ENCODE measurements at places on chromosomes 2 and 18. TPM values are rescaled to one million over a fixed set of nuclear protein-coding genes. Genes with fewer than 3 reads are reported as not detected.

The UPP2 gene
- total RNA-seq: not detected

The NAT8 gene
- 0.64 TPM for total RNA-seq

The ADGRF3 gene
- total RNA-seq: 0.20 TPM

The ITGB6 gene
- total RNA-seq: 24.6 TPM

The ANTXR1 gene
- total RNA-seq: 8.1 TPM

The UGT1A3 gene
- total RNA-seq: 1.0 TPM

The UGT1A1 gene
- total RNA-seq: 1.2 TPM

The DSG2 gene
- total RNA-seq: 308 TPM

The CFC1B gene
- 1.2 TPM for total RNA-seq

The CHPF gene
- total RNA-seq: 43.5 TPM

DNA sequence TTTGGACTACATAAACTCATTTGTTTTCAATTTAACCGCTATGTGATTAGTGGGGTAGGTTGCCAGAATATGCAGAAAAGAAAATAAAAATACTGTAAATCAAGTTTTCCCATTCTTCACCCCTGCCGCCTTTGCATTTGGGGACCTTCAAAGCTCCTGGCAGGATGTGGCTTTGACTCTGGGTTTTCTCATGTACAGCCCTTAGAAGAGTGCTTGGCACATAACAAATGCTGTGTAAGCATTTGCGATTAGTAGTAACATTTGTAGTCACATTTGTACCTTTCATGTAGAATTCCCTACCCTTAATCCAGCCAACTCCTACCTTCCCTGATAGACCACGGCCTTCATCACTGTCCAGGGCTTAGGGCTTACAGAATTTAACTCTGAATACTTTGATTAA lies 262.6 kb downstream of the MREG start:
- no peak overlapping the region for H3K27ac ChIP-seq
- DNase-seq: no peak
- no peaks in the 10 kb centered on the region for H3K36me3 ChIP-seq
- H3K4me3 ChIP-seq: no peak overlapping the region
- no peaks in the 10 kb centered on the region for H3K4me1 ChIP-seq
- H3K27me3 ChIP-seq: no peaks in the 10 kb centered on the region

DNA sequence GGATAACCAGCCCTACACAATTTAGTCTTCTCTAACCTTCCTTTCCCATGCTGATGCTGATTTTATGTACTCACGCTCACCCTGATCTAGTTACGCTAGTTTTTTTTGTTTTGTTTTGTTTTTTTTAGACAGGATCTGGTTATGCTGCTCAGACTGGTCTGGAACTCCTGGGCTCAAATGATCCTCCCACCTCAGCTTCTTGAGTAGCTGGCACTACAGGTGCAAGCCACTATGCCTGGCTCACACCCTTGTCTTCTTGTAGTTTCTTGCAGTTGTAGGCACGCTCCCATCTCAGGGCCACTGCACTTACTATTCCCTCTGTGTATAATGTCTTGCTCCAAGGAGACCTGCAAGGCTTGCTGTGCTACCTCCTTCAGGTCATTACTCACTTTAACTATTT lies 6.2 kb downstream of the PELI1 start:
- no peaks in the 10 kb centered on the region for H3K36me3 ChIP-seq
- H3K4me1 ChIP-seq: peaks cover 5% of the 10 kb centered on the region
- no peak overlapping the region for H3K27ac ChIP-seq
- H3K4me3 ChIP-seq: no peak overlapping the region
- no peaks in the 10 kb centered on the region for H3K27me3 ChIP-seq

DNA sequence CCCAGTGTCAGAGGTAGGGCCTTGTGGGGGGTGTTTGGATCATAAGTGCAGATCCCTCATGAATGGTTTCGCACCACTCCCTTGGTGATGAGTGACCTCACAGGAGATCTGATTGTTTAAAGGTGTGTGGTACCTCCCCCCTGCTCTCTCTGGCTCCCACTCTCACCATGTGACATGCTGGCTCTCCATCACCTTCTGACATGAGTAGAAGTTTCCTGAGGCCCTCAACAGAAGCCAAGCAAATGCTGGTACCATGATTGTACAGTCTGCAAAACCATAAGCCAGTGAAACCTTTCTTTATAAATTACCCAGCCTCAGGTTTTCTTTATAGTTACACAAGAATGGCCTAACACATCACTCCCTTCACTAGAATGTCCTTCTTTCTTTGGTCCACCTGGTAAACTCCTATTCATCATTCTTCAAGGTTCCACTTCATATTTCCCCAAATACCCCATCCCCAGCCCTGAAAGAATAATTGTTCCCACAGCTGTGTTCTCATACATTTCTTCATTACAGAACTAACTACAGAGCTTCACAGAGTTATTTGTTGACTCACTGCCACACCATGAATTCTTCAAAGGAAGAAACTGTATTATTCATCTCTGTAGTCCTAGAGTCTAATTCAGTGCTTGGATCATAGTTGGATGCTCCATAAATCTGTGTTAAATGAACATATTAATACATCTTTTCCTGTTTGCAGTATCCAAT lies 81.2 kb upstream of the STK17B start:
- DNase-seq: no peak
- H3K27ac ChIP-seq: no peak overlapping the region
- peaks cover 12% of the 10 kb centered on the region for H3K4me1 ChIP-seq

GRCh38 chr2:96180521-96180920 lies 28.1 kb downstream of the STARD7 start:
- no peaks in the 10 kb centered on the region for H3K36me3 ChIP-seq
- no peak overlapping the region for H3K4me3 ChIP-seq
- H3K27me3 ChIP-seq: no peaks in the 10 kb centered on the region
- H3K4me1 ChIP-seq: no peaks in the 10 kb centered on the region
- no peak for DNase-seq

- H3K27me3 ChIP-seq: no peaks in the 10 kb centered on the region
- no peak for DNase-seq
- no peak overlapping the region for H3K27ac ChIP-seq
- H3K36me3 ChIP-seq: no peaks in the 10 kb centered on the region
These were observed 162.0 kb upstream of the MSH6 start for GRCh38 chr2:47620770-47621437.

DNA sequence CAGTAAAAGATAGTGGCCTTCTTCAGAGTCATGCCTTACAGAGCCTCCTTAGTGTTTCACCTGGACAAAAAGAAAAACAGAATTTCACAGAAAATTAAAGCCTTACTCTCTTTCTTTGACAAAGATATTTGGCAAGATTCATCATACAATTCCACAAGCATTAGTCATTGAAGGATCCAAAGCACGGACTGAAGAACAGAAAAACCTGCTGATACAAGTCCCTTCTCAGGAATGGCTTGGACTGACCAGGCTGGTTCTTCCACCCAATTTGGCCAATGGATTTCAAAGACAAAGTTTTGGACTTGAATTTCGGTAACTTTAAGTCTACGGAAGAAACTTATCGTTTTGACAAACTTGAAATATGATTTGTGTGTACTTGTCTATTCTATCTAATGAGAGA lies 39.1 kb upstream of the GALNT3 start:
- H3K4me1 ChIP-seq: no peaks in the 10 kb centered on the region
- no peak overlapping the region for H3K4me3 ChIP-seq
- no peak for DNase-seq
- H3K27me3 ChIP-seq: no peaks in the 10 kb centered on the region

- DNase-seq: no peak
- H3K27ac ChIP-seq: no peak overlapping the region
- H3K36me3 ChIP-seq: no peaks in the 10 kb centered on the region
- no peak overlapping the region for H3K4me3 ChIP-seq
- no peaks in the 10 kb centered on the region for H3K4me1 ChIP-seq
- no peaks in the 10 kb centered on the region for H3K27me3 ChIP-seq
These were observed 81.9 kb downstream of the SLC8A1 start for GRCh38 chr2:40370007-40370395.

- no peaks in the 10 kb centered on the region for H3K36me3 ChIP-seq
- no peaks in the 10 kb centered on the region for H3K27me3 ChIP-seq
- DNase-seq: no peak
- H3K27ac ChIP-seq: no peak overlapping the region
- H3K4me1 ChIP-seq: no peaks in the 10 kb centered on the region
- H3K4me3 ChIP-seq: no peak overlapping the region
These were observed 98.3 kb downstream of the MEIS1 start for GRCh38 chr2:66532972-66533868.

- no peak overlapping the region for H3K27ac ChIP-seq
- no peak for DNase-seq
- H3K36me3 ChIP-seq: no peaks in the 10 kb centered on the region
- no peaks in the 10 kb centered on the region for H3K27me3 ChIP-seq
- no peaks in the 10 kb centered on the region for H3K4me1 ChIP-seq
- H3K4me3 ChIP-seq: no peak overlapping the region
These were observed 452.6 kb downstream of the CDH2 start for GRCh38 chr18:27724362-27724761.

- no peaks in the 10 kb centered on the region for H3K4me1 ChIP-seq
- H3K36me3 ChIP-seq: no peaks in the 10 kb centered on the region
- peak overlapping the region; percentile 16 for H3K27ac ChIP-seq
- H3K27me3 ChIP-seq: no peaks in the 10 kb centered on the region
- no peak overlapping the region for H3K4me3 ChIP-seq
These were observed 14.2 kb upstream of the CXCR4 start for GRCh38 chr2:136131961-136132824.

DNA sequence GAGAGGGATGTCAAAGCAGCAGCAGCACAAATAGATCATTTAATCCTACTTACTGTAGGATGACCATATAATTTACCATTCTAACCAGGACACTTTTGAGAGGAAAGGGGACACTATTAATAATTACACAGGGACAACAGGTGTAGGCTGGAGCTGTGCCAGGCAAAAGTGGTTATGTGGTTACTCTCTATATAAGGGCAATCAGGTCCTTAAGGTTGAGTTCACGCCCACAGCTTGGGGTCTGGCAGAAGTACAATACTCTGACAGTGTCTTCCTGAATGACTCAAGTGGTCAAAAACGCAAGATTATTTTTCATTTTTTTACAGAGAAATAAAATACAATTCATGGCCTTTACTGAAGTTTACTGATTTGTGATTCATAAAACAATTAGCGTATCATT lies 2.8 kb downstream of the PREPL start:
- H3K36me3 ChIP-seq: no peaks in the 10 kb centered on the region
- H3K4me1 ChIP-seq: peaks cover 9% of the 10 kb centered on the region
- no peak overlapping the region for H3K27ac ChIP-seq

- H3K36me3 ChIP-seq: no peaks in the 10 kb centered on the region
- DNase-seq: peak; percentile 51
- peaks cover 14% of the 10 kb centered on the region for H3K4me1 ChIP-seq
- no peak overlapping the region for H3K27ac ChIP-seq
These were observed 22.0 kb downstream of the FAM178B start for GRCh38 chr2:96964221-96964905.

DNA sequence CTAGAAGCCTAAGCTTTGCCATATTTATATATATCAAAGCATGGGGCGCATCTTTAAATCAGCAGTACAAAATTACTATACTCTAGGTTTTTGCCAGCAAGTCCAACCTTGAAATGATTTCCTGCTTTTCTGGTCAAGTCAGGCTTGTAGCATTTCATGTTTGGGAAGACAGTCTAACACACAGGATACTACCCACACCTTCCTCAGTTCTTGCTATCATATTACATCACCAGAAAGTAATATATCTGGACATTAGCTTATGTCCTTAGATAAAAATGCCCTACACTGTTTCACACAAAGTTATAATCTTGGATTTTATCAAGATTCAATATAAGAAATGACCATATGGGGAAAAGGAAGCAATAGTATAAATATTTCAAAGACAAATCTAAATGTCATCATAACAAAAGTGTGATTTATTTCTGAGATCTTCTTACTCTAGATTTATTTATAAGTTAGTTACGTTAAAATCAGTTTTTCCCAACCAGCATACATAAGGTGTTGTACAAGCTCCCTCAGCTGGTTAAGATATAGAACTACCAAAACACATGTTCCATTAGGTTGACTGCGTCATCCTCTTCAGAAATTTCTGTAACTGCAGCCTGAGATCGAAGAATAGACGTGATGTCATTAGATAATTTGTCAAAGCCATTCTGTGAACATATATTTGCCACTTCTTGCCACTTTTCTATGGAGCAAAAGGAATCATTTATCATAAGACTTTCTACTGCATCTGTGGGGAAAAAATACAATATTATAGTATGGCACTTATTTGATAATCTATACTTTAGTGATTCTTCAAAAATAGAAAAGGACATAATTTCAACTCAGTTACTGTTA lies 56.6 kb downstream of the CLHC1 start:
- H3K27me3 ChIP-seq: no peaks in the 10 kb centered on the region
- no peak for DNase-seq
- no peaks in the 10 kb centered on the region for H3K36me3 ChIP-seq
- H3K4me3 ChIP-seq: no peak overlapping the region

DNA sequence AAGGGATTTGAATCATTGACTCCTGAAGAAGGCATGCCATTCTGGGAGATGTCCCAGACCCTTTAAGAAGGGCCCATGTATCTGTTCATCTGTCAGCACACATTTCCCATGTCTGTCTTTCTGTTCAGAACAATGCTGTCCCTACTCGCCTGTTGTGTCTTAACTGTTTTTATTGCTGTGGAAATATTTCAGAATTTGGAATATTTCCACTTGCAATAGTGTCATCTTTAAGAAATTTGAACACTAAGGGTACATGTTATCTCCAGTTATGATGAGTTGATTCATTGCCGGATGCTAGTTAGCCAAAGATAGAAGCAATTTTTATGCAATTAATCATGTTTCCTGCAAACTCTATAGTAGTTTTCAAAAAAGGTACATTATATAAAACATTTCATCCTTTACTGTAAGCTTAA lies 36.9 kb upstream of the NT5C1B start:
- H3K36me3 ChIP-seq: no peaks in the 10 kb centered on the region
- no peaks in the 10 kb centered on the region for H3K4me1 ChIP-seq
- no peak for DNase-seq
- H3K27ac ChIP-seq: no peak overlapping the region
- no peaks in the 10 kb centered on the region for H3K27me3 ChIP-seq

All from colonic mucosa (tissue), 4 donors.